ENCODE measurements at places on chromosomes 12 and 14.

DNA sequence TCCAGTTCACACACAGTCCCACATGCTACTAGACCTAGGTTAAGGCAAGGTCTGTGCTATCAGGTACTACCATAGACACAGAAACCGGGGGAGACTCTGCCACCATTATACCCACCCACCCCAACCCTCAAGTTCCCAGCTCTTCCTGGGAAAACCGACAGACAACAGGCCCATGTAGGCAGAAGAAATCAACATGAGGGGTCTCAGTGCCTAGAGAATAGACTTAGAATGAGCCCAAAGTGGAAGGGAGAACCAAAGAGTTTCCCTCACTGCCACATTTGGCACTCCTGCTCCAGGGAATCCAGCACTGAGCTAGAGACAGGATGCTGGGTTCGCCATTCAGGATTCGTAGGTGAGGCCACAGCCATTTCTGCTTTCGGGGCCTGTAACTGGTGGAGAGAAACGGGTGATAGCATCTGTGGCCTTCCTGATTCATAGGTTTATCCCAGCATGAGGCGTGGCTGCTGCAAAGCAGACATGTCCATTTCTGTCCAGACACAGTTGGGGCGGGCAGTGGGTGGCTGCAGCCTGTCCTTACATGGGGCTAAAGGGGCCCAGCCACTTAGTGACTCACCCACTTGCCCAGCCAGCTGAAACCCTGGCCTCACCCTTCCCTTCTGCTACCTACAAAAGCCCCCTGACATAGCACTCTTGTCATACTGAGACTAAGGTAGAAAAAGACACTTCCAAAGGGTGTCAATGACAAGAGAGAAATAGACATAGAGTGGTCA is 69.4 kb downstream of the IRF2BPL start:
- no peak for DNase-seq

DNA sequence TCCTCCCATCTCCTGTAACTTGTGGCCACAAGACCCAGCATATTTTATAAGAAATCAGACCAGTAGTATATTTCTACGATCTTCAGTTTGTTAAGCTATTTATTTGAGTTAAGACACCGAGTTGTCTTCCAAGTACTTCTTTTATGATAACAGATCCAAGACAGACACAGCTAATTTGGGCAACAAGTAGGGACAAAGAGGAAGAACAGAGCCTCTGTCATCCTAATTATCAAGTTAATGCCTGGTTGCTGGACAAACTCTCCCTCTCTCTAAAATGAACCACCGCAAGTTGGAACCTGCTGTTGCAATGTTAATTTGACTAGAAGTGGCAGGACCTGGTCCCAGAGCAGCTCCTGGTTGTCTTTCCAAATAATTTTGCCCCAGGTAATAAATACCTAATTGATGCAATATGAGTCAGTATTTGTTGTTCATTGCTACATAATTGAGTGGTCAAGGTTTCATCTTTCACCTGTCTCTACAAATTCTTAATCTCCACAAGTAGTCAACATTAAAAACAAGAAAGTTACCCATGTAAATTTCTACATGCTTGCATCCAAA is 323.7 kb downstream of the PAWR start:
- no peak for DNase-seq

GRCh38 chr14:104263675-104264358 is 125.4 kb downstream of the KIF26A start:
- DNase-seq, result no peak

GRCh38 chr12:46794593-46795190 is 31.1 kb downstream of the SLC38A4 start:
- no peak for DNase-seq

GRCh38 chr12:19572920-19573558 is 133.7 kb downstream of the AEBP2 start:
- DNase-seq, result no peak

- DNase-seq, result no peak
Observed at GRCh38 chr12:7797698-7798398, 8.6 kb downstream of the NANOG start.

DNA sequence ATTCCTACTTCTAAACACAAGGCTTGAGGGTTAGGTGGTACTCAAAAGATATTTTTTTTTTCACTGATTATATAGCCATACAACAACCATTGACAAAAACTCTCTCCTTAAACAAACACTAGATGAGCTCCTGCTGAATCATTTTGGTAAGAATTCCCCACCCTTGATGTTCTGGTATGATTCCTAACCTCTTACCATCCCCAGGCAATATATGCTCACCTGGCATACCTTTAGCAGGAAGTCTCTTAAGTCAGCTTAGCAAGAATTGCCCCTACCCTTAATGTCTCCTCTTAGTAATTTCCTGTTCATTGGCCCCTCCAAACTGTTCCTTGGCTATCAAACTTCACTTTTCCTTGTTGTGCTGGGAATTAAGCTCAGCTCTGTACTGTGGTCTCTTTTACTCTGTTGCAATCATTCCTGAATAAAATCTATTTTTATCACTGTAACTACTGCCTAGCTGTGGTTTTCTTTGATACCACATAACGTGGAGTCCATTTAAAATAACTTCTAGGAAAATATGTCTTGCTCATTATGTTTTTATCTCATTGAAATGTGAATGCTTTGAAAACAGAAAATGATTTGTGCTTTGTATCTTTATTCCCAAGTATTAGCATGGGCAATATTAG is 712.6 kb downstream of the SLC16A7 start:
- DNase-seq, result no peak

GRCh38 chr14:99604766-99605298 is 825 bp upstream of the CCDC85C start:
- DNase-seq, result no peak

- DNase-seq, result no peak
Observed at GRCh38 chr12:63958876-63959580, 114.5 kb downstream of the SRGAP1 start.

DNA sequence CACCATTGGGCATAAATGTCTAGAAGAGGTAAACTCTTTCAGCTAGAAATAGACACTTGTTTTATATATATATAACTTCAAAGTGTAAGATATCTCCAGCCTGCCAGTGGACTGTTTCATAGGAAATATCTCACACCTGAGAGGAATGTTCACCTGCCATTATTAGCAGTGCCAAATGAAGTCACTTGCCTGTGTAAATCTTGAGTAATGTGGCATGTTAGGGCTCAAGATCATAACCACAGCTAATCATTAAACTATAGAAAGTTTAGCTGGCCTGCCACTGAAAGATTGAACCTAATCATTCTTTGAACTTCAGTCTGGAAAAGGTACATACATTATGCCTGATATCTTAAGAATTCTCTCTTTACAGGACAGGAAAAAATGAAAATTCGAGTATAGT is 25.5 kb upstream of the KCNJ8 start:
- DNase-seq, result no peak

DNA sequence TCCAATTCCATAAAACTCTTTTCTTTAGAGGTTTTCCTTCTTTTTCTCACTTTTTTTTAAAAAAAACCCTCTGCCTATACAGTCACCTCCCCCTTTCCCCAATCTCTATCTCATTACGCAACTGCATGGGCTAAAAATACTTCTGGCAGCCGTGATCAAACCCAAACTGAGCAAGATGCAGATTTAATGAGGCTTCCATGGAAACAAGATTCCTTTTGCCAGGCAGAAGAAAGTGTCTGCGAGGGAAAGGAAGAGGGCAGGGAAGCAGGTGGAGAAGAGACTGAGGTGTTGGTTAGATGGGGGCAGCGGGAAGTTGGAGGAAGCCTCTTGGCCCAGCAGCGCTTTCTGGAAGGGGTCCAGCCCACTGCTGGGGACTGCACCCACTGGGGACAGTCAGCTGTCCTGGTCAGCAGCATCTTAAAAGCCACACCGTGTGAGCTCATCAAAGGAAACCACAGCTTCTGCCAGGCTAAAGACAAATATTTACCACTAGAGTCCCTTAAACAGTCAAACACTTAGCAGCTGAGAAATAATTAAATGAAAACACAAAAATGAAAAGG is 90.4 kb downstream of the SLC8A3 start:
- no peak for DNase-seq

GRCh38 chr12:3313066-3313465 is 177.9 kb upstream of the PRMT8 start:
- DNase-seq, result no peak

GRCh38 chr14:38481952-38482678 is 226.2 kb upstream of the CLEC14A start:
- DNase-seq, result peak; percentile 30

DNA sequence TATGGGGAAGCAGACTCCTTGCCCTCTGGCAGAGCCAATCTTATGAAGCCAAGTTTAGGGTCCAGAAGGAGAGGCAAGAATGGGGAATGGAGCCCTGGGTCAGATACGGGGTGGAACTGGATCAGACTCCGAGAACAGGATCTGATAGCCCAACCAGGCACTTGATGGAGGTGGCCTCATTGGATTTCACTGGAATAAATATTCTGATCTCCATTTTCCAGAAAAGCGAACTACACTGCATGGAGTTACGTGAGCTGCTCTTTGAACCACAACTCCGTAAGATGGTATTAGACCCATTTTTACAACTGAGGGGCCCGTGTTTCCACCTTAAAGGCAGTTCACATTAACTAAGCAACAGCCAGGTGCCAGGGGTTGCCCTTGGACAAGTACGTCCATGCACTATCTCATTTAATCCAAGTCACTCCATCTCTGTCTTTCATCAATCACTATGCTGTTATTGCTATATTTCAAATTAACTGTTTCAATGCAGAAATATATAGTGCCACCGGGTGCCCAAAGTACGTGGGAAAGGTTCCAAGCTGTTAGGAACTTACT is 155.2 kb downstream of the BCL11B start:
- no peak for DNase-seq

DNA sequence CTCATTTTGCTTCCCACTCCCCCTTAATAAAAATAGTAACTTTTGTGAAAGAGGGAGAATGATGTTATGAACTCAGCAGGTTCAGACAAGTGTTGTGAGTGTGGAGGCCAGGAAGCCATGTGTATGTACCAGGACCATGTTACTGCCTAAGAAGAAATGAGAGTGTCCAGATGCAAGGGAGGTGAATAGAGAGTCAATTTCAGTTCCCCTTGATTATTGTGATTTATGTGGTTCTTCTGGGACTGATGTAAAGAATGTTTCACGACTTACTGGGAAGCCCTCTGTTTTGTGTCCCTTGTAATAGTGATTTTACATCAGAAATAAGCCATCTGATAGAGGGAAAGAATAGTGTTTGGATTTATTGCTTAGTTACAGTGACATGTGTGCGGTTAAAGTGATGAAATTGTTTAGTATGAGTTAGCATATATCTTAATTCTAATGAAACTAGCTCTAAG is 32.5 kb downstream of the FBXO34 start:
- no peak for DNase-seq

DNA sequence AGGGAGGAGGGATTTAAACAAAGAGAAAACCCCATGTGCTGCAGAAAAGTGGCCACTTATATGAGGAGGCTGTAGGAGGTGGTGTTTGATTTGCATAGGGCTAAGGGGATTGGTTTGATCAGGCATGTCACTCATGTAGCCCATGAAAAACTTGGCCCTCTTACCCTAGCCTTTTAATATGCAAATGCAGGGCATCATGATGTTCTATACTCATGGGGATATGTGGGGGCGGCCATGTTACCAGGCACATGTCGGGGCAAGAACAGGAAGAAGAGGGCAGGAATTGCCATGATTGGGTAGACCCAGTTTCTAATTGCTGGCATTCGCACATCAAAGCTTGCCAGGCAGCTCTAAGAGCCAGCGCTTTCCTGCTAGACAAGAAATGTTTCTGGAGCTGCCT is 28.8 kb downstream of the KLRK1 start:
- DNase-seq, result peak; percentile 9

DNA sequence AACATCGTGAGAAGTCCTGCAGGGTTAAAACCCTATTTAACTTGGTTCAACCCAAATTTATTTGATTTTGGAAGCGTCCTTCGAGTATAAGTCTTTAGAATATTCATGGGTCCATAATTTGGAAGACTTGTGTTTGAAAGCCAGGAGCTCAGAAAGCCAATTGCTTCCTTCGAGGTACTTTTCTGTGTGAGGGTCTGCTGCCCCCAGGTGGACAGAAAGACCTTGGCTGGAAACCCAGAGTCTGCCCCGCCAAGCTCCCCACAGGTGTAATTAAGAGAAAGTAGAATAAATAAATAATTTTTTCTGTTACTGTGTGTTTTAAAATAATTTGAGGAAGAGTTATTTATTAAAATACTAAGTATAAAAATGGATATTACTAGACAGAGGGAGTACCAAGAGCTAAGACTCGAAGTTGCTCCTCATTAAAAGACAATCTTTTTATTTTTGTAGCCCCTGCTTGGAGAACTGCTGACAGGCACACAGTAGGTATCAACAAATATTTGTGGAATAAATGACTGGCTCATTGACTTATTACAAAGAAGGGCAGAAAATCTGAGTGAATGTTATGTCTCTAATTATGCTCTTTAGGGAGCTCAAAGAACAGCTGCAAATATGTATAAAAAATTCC is 105.8 kb downstream of the PAH start:
- DNase-seq, result peak; percentile 40

- no peak for DNase-seq
Observed at GRCh38 chr12:52496054-52496453, 3.0 kb upstream of the KRT6A start.

DNA sequence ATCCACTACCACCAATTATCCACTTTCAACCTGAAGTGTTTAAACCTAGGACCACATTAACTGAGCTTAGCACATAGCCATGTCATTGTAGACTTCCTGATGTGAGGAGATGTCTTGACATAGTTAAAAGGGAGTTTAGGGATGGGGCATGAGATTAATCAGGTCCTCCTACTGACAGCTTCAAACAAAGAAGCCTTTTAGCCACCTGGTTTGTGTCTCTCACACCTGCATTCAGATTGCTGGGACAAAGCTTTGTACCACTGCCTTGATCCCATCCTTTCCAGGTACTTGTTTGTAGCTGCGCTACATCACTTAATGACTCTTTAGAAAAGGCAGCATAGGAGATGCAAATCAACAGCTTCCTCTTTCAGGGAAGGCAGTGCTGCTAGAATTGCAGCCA is 340.7 kb upstream of the DDHD1 start:
- no peak for DNase-seq

DNA sequence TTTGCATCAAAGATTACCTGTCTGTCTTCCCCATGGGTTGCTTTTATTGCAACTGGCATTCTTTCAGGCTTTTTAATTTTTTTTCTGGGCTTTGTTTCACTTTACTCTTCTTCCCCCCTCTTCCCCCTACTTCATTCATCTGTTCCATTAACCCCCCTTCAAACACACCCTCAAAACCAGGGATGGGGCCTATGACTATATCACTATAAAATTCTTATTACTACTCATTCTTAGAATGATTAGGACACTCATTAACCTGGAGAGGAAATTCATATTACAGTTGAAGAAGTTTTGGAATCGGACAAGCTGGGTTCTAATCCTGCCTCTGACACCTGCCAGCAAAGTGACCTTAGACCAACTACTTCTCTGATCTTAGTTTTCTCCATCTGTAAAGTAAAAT is 24.8 kb upstream of the MDM1 start:
- no peak for DNase-seq

GRCh38 chr14:60945984-60946383 is 34.9 kb downstream of the TRMT5 start:
- no peak for DNase-seq

DNA sequence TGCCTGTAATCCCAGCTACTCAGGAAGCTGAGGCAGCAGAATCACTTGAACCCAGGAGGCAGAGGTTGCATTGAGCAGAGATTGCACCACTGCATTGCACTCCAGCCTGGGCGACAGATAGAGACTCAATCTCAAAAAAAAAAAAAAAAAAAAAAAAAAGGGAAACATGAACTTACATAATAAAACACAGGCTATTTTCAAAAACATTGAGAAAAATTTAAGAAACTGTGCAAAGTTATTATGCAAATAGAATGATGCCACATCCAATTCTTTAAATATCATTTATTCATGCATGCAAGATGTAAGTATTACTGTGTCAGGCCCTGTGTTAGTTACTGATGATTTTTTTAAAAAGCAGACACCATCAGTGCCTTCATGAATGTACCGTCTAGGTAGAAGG is 20.0 kb upstream of the SLC16A7 start:
- no peak for DNase-seq
